ENCODE measurements at places on chromosomes 7 and 10.

DNA sequence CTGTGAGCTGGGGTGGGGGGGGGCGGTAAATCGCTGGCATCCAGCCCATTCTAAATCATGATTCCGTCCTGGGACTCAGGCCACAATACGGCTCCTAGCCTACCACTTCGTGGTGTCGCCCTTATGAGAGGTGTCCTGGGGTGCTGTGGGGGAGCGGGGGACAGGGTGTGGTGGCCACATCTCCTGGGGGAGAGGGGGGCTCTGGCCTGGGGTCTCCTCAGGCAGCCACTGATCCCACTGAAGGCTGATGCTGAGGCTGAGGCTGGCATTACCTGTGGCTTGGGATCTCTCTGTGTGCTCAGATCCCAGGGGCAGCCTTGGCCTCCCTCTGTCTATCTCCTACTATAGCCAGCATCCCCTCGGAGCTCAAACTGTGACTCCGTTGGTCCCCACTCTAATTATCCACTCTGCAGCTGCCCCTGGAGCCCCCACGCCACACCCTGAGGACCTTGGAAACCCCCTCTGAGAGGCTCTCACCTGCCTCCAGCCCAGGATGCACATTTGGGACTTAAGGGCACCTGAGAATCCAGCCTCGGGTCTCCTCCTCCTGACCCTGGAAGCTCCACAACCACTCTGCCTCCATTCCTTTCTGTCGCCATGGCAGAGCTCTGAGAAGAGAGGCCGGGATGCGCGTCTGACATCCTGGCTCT lies 249.3 kb upstream of the TCERG1L start:
- no peak for DNase-seq

DNA sequence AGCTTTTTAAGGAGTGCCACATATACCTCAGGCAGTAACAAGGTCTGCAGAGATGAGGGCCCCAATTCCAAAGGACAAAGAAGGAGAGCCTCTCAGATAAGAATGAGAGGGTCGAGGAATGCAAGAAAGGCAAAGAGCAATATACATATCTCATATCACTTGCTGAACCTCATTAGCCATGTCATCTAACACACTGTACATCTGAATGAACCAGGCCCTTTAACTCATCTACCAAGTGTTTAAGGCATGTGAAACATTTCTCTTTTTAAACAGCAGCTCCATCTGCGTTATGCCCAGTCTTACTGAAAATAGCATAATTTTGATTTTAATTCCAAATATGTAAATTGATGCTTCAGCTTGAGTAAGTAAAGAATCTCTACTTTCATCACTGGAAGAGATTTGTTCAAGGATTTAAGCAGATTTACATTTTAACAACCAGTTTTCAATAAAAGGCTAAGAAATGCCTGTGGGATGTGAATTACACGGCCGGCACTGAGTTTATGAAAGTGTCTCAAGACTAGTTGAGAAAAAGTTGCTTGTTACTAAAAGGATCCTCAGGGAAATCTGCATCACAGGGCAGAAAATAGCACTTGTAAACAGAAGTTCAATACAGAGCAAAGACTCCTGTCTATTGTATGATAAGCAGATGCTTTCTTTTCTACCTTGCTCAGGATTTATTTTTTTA lies 123.8 kb upstream of the SLC26A5 start:
- no peak for DNase-seq

DNA sequence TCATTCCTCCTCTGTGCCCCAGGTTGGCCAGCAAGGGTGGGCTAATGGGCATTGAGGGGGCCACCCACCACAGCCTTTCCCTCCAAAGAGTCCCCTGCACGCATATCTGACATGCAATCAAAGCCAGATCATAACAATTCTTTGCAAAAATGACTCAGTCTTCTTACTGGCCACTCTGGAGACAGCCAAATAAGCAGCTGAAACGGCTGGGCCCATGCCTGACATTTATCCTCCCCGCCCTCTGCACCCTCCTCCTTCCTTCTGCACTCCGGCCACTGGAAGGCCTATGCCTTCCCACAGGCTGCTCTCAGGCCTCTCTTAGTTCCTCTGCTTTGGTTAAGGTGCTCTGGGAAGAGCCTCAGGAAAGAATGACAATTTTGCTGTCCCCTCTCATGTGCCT lies 29.2 kb upstream of the NPFFR1 start:
- no peak for DNase-seq

DNA sequence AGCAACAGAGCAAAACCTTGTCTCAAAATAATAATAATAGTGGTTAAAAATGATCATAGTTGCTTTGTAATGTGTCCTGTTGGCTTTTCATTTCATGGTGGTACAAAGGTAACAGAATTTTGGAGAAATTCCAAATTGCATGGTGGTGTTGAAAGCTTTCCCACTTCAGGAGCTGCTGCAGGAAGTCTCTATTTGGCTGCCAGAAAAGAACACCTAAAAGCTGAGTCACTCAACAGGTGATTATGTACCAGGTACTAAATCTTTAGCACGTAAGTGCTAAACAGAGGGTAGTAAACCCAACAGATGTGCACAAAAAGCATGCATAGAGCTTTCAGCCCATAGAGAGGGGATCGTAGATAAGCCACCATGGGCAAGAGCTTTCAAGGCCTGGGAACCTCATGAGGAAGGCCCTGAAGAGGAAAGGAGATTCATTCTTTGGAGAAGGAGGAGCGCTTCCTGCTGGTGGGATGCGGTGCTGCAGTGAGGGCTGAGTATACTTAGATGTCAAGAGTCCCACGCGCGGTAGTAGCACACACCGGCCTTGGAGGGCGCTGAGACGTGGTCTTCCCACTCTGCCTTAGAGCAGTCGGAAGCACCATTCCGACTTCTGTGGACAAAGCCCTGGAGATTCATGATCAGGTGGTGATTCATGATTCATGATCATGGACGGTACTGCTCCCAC lies 118.7 kb downstream of the RALA start:
- peak; percentile 43 for DNase-seq

DNA sequence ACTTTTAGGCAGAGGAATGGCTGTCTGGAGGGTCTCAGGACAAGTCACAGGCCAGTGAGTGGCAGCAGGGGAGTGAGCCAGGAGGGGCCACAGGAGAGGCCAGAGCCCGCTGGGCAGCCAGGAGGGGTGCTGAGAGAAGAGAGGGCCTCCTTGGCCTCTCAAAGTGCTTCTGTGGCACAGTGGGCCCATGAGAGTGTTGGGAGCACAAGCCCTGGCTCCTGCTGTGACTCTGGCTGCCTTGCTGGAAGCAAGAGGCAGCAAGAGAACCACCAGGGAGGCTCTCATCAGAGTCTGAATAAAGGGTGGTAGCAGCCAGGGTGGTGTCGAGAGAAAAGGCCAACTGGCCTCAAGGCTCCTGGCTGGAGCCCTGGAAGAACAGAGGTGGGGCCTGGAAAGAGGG lies 91.1 kb downstream of the VOPP1 start:
- no peak for DNase-seq

GRCh38 chr7:106218546-106218945 lies 66.2 kb downstream of the NAMPT start:
- DNase-seq: no peak

DNA sequence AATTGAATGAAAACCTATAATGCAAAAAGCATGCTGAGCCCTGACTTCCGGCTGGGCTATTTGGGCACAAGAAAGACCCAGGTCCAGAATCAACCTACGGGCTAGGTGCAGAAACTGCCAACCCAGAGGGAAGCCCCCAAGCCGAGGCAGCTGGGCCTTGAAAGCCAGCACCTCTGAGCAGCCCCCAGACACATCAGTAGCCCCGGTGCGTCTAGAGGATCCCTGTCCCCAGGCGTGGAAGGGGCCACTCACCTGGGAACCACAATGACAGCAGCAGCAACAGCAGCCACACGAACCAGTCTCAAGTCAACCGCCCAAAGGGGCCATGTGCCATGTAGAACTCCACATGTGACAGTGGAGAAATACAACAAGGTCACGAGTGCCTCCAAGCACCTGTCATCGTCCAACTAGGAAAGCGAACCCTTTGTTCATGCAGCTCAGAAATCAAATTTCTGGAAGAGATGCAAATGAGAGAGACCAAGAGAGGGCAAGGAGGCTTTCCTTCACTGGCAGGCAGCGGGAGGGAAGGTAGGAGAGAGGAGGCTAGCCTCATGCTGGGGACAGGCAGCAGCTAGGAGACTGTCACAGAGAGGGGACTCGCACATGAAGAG lies 57.5 kb upstream of the CHST15 start:
- no peak for DNase-seq

DNA sequence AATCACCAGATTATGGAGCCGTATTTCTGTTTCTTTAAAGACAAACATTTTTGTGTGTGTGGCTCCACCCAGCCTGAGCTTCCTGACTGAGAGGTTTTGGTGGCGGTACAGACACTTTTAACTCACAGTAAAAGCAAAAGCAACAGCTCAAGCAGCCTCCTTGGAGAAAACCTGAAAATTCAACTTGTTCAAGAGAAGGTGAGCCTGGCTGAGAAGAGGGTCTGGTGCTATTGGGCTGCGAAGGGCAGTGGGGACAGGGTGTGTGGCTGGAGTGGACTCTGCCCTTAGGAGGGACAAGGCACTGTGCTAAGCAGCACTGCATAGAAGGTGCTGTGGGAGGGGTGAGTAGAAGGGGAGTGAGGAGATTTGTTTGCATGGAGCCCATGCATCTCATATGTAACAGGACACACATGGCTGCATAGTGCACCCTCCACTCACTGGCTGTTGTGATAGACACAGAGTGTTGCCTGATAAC lies at the start of gene GIMAP7:
GIMAP7 (plus strand) TSS at position 125 of the 475 bp plus-strand sequence. CDS start 5,103 bp downstream, outside the sequence.
- DNase-seq: no peak

- no peak for DNase-seq
Measured at GRCh38 chr7:50265968-50266634, 38.4 kb upstream of the IKZF1 start.

All from activated T-cell treated with anti-CD3 and anti-CD28 coated beads for 48 hours (primary cell).